ENCODE measurements at places on chromosomes 2 and 18.

DNA sequence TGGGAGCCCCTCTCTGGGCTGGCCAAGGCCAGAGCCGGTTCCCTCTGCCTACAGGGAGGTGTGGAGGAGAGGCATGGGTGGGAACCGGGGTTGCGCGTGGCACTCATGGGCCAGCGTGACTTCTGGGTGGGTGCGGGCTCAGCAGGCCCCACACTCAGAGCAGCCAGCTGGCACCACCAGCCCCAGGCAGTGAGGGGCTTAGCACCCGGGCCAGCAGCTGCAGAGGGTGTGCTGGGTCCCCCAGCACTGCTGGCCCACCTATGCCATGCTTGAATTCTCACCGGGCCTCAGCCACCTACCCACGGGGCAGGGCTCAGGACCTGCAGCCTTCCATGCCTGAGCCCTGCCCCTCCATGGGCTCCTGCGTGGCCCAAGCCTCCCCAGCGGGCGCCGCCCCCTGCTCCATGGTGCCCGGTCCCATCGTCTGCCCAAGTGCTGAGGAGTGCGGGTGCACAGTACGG, 248.5 kb upstream of the HNMT start:
- DNase-seq = no peak

DNA sequence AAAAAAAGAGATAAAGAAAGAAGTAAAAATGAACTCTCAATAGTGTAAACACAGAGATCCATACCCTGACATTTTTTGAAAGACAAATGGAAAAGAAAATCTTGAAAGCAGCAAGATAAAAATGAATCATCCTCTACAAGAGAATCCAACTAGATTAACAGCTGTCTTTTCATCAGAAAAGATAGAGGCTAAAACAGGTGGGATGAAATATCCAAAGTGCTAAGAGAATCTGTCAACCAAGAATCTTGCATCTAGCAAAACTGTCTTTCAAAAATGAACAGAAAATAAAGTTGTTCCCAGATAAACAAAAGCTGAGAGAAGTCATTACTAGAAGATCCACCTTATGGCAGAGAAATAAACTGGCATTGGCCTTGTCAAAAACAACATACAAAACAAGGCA, 117.3 kb upstream of the MAPRE2 start:
- no peak for DNase-seq

GRCh38 chr2:229090225-229090624, 180.9 kb downstream of the PID1 start:
- no peak for DNase-seq

DNA sequence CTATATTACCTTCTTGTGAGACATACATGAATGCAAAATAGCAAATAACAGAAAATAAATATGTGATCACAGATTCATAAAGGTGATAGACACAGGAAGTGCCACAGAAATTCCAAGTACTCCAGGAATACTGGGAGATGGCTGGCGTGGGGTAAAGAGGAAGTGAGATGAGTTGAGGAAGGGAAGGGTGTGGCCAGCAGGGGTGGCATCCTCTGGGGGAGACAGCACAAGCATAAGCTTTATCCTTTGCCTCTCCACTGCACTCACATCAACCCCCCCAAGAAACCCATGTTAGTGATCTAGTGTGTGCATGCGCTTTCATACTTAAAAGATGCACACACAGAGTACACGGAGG, 94.8 kb upstream of the B3GNT7 start:
- no peak for DNase-seq

DNA sequence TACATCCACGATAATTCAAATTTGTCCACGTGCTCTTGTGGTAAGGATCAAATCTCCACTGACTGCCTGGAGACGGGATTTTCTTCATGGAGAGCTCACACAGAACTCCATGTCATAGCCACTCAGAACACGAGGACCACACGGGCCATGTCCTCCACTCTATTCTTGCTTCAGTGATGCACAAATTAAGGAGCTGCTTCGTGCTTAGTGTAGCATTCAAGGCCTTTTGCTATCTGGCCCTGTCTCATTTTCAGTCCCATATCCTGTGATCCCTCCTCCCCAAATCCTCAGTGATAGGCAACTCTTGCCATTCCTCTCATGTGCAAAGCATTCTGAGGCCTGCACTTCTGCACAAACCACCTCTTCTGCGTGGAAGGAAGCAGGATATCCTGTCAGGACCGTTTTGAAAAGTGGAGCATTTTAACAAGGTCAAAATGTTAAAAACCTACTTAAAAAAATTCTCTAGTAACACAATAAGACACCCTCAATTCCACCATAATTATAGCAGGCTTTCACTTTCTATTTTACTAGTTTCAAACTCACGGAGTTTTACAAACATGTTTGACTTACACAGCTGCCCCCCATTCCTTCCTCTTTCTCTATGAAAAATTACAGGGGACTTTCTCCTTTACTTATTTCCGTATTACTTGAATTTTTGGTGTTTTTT, 35.2 kb downstream of the ST3GAL5 start:
- no peak for DNase-seq

DNA sequence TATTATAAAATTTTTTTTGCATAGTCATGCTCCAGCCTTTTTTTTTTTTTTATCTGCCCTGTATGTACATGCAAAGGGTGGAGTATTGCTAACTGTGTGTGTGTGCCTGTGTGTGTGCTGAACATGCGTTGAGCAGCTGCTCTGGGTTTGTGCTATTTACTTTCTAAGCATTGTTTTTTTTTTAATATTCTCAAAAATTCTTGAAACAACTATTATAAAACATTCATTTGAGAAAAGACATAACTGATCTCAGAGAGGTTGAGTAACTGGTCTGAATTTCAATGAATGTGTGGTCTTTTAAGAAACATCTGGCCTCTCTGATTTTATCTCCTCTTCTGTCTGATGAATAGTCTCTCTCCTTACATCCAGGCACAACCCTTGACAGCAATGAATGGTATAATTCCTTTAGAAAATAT, 366.0 kb upstream of the SLC14A2 start:
- no peak for DNase-seq

DNA sequence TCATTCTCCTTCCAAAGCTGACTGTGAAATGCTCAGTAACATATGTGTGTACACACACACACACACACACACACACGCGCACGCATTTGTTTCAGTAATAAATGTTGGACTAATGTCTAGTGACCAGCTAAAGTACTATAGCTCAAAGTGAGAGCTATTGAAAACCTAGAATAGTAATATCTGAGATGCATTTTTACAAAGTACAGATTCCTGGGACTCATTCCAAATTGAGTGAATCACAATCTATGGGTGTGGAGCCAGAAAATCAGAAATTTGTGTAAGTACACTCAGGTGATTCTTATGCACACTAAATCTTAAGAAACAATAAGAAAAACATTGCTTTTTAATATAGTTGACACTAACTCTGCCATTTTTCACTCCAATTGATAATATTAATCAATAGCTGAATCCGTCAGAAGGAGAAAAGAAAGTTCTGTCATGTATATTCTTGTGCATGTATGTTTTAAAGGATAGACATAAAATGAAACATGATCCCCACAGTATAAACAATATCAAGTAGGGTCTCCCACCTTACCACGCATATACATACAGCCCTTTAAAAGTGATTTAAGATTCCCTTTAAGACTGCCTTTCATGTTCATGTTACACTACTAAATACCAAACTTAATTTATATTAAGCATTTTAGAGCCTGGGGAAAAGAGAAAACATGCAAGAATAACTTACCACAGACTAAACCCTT, 123.5 kb downstream of the ATAD2B start:
- DNase-seq = peak; percentile 30
